Esophagus squamous epithelium (tissue), 5 donors: ENCODE measurements at places on chromosomes 16 and 17. TPM values are rescaled to one million over a fixed set of nuclear protein-coding genes. Genes with fewer than 3 reads are reported as not detected.

TAF15 gene
- total RNA-seq, result 111 TPM

DNA sequence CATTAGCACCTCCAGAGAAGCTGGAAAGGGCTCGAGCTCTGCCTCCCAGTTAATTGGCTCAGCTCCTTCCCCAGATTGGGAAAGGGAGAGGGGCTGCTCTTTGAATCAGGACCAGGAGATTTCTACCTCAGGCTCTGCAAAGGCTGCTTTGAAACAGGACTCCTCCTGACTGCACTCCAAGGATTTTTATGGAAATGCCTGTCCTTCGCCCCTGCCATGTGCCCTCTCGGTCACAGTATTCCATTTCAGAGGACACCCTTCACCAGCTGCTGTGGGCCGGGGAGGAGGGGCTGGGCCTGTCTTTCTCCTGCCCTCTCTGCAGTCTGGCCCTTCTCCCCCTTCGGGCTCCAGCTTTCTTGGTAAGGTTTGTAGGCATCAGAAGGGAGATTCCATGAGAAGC lies 13.6 kb downstream of the MRM1 start:
- DNase-seq, result no peak

GRCh38 chr17:55642741-55643140 lies 79.9 kb downstream of the TMEM100 start:
- no peak for DNase-seq

DNA sequence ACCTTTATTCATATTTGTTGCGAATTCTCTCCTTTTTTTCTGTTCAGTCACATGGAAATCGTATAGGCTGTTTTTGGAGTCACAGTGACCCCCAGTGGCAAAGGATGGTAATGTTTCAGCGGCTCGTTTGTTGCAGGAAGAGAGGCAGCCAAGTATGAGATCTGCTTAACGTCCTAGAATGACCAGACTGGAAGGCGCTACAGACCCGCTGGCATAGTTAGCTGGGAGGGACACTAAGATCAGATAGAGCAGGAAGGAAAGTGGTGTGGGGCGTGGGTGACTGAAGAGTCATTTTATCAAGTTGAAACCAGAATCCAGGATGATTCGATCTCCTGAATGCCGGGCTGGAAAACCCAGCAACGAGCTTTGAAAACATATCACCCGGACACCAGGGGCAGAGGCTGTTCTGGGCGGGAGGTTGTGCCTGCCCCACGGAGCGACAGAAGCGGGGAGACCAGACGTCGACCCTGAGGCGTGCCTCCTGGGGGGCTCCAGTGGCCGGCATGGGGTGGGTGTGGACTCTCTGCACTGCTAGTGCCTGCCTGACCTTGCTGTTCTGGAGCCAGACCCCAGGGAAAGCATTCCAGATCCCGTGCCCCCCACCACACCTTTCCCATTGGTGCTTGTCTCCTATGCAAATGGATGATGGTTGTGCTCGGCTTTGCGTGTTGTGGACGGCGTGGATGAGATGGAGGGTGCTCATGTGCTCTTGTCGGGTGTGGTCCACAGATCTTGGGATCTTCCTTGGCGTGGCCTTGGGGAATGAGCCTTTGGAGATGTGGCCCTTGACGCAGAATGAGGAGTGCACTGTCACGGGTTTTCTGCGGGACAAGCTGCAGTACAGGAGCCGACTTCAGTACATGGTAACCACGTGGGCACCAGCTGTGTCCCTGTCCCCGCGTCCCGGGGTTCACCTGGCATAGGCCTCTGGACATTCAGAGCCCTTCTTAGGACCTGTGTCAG lies 7.7 kb downstream of the IL34 start:
- no peak for DNase-seq

GPR139 gene
- total RNA-seq, result not detected

DNA sequence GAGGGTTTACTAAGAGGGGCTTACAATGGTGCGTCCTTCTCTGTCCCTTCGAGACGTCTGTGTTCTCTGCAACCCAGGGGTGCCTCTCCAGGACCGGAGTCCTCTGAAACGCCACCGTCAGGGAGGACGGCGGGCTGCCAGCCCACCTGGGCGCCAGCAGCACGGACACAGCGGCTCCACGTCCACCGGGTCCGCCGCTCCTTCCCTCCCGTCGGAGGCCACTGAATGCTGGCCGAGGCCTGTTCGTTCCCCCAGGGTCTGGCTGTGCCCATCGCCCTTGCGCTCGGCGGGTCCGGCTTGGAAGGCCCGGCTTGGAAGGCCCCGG lies 403 bp downstream of the TEPSIN start:
- DNase-seq, result no peak

OR1D5 gene
- total RNA-seq, result not detected

TLK2 gene
- total RNA-seq, result 27.8 TPM

DNA sequence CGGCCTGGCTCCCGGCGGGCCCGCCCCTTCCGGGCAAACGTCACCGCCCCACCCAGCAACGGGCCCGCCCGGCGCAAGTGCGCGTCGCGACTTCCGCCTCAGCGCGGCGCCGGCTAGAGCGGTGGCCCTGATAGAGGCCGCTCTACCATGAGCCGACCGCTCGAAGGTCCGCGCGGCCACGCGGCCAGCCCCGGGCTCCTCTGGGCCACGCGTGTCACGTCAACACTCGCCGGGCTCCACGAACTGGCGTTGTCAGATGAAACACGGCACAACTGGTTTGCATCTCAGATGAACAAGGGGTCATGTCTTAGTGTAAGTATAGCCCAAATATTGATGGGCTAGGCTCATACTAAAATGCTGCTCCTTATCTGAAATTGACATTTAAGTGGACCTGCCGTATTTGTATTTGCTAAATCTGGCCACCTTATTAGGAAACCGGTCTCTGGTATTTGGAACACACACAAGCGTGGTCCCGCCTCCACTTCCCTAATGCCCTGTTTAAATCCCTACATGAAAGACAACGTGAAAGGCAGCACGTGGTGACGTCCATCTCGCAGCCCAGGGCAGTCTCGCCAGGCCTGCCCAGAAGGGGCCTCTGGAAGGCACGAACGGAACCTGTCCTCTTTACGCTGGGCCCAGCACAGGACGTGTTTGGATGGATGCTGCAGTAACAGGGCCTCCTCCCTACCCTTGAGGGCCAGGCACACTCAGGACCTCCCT lies at the start of gene ZNF598:
TSS of gene ZNF598 (minus strand) at position 31 of the 720 bp plus-strand sequence.
- DNase-seq, result no peak
